ENCODE measurements at places on chromosomes 5 and 9.

DNA sequence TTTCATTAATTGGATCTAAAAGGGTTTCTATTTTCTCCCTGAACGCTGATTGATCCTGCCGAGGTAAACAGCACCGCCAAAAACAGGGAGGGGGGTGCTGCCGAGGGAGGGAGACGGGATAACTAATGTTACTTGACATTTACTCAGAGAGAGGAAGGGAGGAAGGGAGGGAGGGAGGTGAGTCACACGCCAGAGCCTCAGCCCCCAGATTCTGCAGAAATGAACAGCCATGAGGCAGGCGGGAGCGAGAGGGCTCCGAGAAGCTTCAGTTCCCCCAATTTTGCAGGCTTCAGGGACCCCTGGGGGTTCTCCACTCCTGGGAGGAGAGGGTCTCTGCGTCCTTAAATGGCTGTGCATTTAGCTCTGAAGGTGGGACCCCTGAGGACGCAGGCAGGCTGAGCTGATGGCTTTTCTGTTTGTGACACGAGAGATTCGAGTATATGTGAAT lies 59.1 kb upstream of the IER5L start:
- DNase-seq, result no peak

GRCh38 chr9:88949425-88949824 lies 41.8 kb upstream of the S1PR3 start:
- DNase-seq, result peak; percentile 51

GRCh38 chr5:81428861-81429260 lies 34.9 kb upstream of the ACOT12 start:
- no peak for DNase-seq

DNA sequence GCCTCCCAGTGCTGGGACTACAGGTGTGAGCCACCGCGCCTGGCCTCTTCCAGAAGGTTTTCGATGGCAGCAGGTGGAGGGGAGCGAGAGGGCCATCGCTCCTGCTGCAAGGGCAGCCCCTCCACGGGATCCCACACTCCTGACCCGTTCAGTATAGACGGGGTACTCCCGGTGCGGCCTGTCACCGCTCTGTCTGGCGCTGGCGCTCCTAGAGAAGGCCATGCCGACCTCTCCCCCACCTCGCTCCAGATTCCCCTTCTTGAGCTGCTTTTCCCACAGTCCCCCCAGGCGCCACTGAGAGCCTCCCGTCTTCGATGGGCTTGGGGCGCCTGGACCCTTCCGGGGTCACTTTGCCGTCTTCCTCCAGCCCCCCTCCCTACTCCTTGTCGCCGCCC lies 4.3 kb upstream of the SQSTM1 start:
- no peak for DNase-seq
